ENCODE measurements at places on chromosomes 6 and 20. TPM values are rescaled to one million over a fixed set of nuclear protein-coding genes. Genes with fewer than 3 reads are reported as not detected.
A peak's percentile ranks its signal among the peaks of the same experiment; 100 is the strongest.

RBPJL gene
- not detected for total RNA-seq

DNA sequence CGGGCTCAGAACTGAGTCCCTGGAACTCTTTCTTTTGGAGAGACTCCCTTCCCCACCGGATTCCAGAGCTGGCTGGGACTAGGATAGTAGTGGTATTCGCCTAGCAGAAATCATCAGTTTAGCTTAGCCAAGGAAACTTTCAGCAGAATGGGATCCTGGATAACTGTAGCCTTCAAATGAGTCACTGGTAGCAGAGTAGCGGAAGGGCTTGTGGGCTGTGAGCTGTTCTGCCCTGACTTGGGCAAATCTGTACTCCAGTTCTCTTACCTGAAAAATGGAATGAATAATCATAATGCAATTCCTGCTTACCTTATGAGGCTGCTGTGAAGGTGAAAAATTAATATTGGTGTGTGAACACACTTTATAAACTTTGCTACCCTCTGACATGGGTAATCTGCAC, 244.3 kb upstream of the CHD6 start:
- DNase-seq = no peak

DNA sequence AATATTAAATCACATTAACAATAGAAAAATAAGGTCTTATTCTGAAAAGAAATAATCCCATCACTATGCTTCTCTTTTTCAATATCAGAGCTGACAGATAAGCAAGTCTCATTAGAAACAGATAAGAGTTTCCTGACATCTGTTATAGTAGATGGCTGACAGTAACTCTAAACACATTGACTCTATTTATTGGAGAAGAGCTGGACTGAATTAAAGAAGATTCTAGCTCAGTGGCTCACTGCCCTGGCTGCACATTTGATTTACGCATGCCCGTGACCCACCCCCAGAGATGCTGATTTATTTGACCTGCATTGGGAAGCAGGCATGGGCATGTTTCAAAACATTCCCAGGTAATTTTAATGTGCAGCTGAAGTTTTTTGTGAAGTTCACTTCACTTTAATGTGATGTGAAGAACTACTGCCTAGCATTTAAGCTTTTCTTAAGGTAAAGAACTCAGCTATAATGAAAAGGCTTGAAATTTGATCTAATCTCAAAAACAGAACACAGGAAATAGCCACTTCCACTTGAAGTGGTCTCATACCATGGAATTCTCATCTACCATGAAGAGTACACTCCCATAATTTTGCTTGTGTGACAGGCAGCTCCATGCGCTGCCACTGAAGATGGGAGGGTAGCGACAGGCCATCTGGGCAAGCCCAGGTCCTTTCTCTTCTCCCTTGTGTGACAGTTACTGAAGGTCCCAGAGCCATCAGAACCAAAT, 162.3 kb downstream of the TPBG start:
- no peak for DNase-seq

DNA sequence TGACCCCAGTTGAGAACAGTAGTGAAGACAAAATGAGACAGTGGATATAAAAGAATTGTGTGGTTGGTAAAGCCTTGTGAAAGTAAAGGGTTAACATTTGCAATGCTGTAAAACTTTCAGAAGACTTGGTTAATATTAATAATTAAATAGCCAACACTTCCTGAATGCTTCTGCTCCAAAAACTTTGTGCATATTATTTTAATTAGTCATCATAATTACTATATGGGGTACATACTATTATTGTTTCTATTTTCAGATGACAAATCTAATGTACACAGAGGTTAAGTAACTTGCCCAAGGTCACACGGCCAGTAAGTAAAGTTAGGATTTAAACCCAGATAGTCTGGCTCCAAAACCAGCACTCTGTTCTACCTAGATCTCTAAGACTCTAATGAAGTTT, 291.3 kb downstream of the OGFRL1 start:
- DNase-seq = peak; percentile 49

DNA sequence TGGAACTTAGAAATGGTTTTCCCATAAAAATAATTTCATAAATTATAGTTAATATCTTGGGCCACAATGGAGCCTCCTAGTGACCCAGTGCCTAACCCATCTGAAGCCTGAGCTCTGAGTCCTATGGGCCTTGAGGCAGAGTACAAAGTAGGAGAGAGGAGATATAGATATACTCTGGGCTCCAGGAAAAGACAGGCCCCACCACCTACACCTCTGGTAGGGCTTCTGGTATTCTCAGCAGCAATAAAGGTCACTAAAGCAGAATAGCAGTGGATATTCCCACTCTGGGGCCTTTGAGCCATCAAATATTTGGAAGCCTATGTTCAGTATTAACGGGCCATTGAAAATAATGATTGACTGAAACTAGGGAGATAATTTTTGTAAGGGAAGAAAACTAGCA, 24.1 kb downstream of the CYP39A1 start:
- DNase-seq = no peak

GRCh38 chr6:3608159-3608558, 143.4 kb downstream of the PXDC1 start:
- DNase-seq = no peak

- DNase-seq = peak; percentile 64
Measured at GRCh38 chr20:35773154-35773751, 1.4 kb downstream of the PHF20 start.

All from HT-29 (cell line).